Stomach (tissue), 19 donors: ENCODE measurements at places on chromosomes 7 and 10. TPM values are rescaled to one million over a fixed set of nuclear protein-coding genes. Genes with fewer than 3 reads are reported as not detected.

COMMD3 gene
- 16.2 TPM for total RNA-seq

GRCh38 chr7:138657854-138658386 is 43.2 kb downstream of the SVOPL start:
- DNase-seq: no peak

- DNase-seq: peak; percentile 87
Measured at GRCh38 chr7:28921822-28922221, 36.3 kb downstream of the TRIL start.

GRCh38 chr7:173209-173918 is 19.0 kb upstream of the FAM20C start:
- DNase-seq: no peak

JMJD1C gene
- 26.4 TPM for total RNA-seq

SFRP4 gene
- not detected for total RNA-seq

- DNase-seq: no peak
Measured at GRCh38 chr7:80632819-80633218, 5.6 kb upstream of the CD36 start.

GRCh38 chr10:43294241-43294658 is 27.4 kb upstream of the RASGEF1A start:
- no peak for DNase-seq

DNA sequence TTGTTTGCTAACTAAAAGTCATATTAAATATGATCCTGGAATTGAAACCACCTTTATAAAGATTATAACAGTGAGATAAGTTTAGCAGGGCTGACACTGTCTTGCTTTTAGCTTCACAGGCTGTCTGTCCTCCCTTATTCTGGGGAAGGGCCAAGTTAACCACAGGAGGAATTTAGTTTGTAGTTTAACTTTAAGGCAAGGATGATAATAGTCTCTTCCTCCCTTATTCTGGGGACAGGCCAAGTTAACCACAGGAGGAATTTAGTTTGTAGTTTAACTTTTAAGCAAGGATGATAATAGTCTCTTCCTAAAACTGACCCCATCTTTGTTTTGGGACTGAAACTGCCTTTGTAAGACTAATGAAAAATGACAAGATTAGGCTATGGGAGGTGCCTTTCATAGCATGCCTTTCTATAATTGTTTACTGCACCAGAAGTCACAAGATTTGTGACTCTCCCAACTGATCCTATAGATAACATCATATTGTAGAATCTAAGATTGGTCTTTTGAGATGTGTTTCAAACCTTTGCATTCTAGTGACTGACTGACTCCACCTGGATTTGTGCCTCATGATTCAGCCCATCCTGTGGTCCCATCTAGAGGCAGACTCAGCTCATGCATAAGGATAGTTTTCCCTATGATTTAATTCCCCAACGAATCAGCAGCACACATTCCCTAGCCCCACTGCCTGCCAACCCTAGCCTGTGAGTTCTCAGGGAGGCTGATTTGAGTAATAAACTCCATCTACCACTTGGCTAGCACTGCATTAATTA is 212.0 kb downstream of the MAGI2 start:
- DNase-seq: no peak

DNA sequence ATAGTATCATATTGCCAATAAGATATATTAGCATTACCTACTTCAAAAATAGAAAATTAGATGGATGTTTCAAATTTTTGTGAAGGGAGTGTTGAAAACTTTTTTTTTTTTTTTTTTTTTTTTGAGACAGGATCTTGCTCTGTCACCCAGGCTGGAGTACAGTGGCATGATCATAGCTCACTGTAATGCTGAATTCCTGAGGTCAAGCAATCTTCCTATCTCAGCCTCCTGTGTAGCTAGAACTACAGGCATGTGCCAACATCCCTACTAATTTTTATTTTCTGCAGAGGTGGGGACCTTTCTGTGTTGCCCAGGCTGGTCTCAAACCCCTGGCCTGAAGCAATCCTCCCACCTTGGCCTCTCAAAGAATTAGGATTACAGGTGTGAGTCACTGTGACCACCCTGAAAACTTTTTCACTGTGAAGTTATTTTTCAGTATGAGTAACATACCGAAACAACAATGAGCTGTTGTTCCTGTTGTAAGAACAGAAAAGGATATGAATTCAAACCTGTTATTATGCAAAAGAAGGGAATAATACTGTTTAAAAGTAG is 266.9 kb downstream of the NEBL start:
- DNase-seq: no peak

DNA sequence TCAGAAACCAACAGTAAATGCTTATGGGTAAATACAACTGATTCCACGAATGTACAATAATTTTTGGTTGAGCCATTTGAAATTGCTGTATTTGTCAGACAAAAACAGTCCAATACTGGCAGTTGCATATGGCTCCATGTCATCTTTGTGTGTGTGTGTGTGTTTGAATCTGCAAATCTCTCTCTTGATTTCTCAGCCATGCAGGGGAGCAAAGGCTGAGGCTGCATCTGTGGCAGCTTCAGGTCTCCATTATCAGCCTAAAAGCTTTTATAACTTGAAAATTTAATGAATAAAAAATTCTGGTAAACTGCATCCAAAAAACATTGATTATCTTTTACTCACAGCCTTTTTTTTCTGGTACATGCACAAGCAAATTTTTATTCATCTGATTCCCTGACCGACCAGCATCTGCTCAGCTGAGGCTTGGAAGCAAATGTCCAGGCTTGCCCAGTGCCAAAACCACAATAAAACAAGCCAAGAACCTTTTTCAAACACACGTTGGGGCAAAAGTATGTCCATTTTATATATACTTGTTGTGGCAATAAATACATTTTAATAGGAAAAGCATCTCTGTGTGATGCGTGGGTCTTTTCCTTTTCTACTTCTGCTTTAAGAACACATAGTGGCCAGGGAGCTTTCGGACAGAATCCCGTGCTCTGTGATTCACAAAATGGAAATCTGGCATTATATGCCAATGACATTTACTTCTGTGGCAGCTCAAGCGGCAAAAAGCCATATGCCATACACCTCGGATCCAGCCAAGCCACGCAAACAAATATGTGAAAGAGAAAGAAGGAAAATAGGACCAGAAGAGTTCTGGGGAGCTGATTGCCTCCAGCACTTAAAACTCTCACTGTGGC is 275.6 kb upstream of the AOAH start:
- DNase-seq: no peak

ARHGEF35 gene
- 3.8 TPM for total RNA-seq

DNA sequence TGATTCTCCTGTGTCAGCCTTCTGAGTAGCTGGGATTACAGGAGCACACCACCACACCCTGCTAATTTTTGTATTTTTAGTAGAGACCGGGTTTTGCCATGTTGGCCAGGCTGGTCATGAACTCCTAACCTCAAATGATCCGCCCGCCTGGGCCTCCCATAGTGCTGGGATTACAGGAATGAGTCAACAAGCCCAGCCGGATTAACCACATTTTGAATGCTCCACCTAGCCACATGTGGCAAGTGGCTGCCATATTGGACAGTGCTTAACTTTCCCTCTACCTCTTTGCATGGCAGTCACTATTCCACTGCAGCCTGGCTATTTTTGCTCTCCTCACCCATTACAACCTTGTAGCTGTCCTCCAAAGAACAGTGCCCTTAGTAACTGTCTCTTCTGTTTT is 160.1 kb downstream of the GATA3 start:
- DNase-seq: no peak

TMUB1 gene
- total RNA-seq: 57.5 TPM
